ENCODE measurements at places on chromosomes 2 and 18.

GRCh38 chr2:239337877-239338484 lies 62.8 kb downstream of the HDAC4 start:
- DNase-seq: no peak

- peak; percentile 63 for DNase-seq
Measured at GRCh38 chr18:46337271-46337670, 233.1 kb downstream of the HAUS1 start.

DNA sequence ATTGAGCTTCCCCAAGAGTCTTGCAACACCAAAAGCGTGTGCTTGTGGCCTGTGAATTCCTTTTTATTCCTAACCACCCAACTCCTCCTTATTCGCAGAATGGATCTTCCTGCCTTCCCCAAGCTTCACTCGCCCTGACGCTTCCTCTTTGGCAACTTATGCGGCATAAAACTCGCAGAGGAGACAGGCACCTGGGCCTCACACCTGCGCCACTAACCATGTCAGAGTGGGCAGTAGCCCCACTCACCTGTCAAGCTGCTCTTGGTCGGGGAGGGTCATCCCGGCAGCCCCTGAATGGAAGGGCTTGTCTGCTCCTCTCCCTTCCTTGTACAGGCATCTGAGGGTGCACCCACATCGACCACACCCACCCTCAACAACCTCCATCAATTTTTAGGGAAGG lies 106.9 kb upstream of the GPC1 start:
- no peak for DNase-seq

DNA sequence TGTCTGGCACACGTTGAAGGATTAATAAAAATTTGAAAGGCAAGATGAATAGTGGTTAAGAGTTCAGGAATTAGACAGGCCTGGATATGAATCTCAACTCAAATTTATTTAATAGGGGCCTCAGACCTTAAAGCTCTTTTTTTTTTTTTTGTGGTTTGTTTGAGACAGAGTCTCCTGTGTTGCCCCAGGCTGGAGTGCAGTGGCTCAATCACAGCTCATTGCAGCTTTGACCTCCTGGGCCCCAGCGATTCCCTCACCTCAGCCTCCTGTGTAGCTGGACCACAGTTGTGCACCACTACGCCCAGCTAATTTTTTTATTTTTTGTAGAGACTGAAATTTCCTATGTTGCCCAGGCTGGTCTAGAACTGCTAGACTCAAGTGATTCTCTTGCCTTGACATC lies 3.0 kb downstream of the ZRANB3 start:
- no peak for DNase-seq

DNA sequence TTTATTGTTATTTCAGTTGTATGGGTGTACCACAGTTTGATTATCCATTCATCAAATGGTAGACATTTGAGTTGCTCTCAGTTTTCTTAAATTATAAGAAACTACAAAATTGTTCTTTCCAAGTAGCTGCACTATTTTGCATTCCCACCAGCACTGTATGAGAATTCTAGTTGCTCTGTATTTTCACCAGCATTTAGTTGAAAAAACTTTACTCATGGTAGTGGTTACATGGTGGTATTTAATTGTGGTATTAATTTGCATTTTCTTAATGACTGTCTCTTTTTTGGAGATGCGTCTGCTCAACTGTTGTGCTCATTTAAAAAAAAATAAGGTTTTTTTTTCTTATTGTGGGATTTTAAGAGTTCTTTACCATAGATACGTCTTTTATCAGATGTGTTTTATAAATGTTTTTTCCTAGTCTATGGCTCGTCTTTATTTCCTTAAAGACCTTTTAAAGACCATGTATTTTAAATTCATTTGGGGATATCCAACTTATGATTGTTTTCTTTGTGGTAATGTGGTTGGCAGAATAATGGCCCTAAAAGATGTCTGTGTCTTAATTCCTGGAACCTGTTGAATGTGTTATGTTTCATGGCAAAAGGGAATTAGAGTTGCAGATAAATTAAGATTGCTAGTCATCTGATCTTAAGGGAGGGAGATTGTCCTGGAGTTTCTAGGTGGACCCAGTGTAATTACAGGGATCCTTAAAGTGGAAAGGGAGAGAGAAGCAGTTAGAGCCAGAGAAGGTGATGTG lies 37.4 kb downstream of the UBE2F start:
- DNase-seq: no peak

- DNase-seq: no peak
Measured at GRCh38 chr2:233761040-233761769, 1.1 kb downstream of the UGT1A1 start.

- DNase-seq: no peak
Measured at GRCh38 chr2:218179782-218180181, 13.0 kb upstream of the CXCR1 start.

GRCh38 chr18:57015451-57015850 lies 131.4 kb upstream of the BOD1L2 start:
- DNase-seq: no peak

- DNase-seq: no peak
Measured at GRCh38 chr2:88334418-88334817, 118.1 kb downstream of the FOXI3 start.

- no peak for DNase-seq
Measured at GRCh38 chr2:19573784-19574183, 215.4 kb upstream of the OSR1 start.

DNA sequence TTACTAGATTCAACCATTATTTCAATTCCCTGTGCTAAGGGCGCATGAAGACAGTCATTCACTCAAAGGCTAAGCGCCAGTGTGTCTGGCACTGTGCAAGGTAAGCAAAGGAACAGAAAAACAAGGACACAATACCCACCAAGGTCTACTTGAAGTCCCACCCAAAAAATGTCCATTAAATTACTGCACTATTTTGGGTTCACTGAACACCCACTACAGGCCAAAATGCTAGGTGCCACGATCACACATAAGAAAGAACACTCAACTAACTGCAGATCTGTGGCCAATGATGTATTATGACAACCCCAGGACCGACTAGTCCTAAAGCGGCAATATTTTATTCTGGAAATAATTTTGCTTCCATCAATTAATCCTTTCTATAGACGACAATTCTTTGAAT lies 1.8 kb downstream of the TMEM131 start:
- no peak for DNase-seq

- no peak for DNase-seq
Measured at GRCh38 chr18:9599328-9599727, 15.0 kb downstream of the PPP4R1 start.

DNA sequence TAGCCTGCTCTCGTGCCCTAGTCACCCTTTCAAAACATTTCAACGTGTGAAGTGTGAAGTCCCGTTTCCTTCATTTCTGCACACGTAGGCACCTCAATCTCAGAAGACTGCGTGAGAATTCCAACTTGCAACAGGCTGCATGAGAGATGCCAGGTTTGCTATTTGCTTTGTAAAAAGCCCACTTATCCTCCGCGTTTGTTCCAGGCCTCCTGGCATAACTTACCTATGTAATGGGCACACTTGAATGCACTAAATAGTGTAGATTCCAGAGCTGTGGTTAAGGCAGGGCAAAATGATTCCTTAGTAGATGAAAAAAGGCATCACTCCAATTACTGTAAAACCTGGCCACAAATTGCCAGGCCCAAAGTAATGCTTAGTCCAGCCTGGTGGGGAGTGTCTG lies 179.6 kb downstream of the INO80D start:
- DNase-seq: no peak

- DNase-seq: no peak
Measured at GRCh38 chr2:68687018-68687417, 43.6 kb downstream of the PROKR1 start.

DNA sequence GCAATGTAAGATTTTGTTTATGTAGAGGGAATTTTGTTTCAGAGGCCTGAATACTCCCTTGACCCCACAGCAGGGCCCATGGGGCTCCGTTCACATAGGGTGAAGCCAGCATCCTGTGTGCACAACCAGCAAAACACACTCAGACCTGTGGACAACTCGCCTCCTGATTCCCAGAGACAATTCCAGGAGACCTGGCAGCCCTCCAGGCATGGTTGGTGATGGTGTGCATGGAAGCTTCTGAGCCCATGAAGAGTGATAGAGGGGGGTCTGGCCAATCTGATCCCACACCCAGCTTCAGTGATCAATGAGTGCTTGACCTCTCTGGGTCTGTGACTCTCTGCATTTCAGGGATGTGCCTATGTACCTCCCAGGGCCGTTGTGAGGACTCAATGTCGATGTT lies 91.0 kb upstream of the RAB6C start:
- DNase-seq: no peak

- DNase-seq: peak; percentile 98
Measured at GRCh38 chr2:7595206-7595605, 678.0 kb downstream of the RNF144A start.

DNA sequence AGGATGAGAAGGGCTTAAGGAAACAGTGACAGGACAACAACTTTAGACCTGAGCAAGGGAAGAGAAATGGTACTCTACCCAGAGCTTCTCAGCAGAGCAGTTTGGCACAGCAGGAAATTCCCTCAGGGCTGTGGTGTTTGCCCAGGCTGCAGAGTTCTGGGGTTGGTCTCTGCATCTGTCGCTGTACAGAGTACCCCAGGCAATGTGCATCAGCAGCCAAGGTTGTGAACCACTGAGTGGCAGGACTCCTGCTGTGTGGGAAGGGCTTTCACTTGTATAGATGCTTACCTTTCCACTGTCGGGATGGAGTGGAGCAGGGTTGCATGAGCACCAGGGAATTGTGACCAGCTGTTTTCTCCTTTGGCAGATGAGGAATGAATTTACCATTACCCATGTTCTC lies 21.2 kb downstream of the STAMBP start:
- DNase-seq: peak; percentile 54

DNA sequence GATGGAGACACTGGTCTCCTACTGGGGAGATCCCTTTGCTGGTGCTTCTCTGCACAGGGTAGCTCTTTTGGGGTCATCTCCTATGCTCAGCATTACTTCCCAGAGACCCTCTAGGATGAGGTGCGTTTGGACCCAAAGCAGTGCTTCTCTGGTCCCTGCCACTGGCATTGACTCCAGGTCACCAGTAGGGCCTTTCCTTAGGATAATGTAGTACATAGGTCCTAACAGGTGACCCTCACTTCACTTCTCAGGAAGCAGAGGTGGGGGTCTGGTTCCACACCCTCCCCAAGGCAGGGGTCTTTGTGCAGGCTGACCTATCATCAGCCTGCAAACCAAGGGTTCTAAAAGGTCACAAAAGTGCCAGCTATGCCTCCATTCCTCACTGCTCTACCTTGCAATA lies 145.8 kb upstream of the HS6ST1 start:
- no peak for DNase-seq

DNA sequence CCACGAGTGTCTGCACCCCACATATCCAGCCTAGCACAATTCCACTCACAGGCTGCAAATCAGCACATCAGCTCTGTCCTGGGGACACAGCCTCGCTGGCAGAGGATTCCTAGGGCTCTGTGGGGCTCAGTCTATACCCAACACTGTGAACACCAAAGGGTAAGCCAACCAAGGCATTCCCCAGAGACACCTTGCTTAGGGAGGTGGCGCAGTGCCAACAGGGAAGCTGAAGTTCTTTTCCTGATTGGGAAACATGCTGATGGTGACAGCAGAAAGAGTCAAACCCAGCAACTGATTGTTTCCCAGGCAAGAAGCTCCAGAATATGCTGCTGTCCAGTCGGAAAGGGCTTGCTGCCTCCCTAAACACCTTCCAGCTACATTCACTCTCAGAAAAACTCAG lies 55.8 kb downstream of the TTC32 start:
- no peak for DNase-seq

DNA sequence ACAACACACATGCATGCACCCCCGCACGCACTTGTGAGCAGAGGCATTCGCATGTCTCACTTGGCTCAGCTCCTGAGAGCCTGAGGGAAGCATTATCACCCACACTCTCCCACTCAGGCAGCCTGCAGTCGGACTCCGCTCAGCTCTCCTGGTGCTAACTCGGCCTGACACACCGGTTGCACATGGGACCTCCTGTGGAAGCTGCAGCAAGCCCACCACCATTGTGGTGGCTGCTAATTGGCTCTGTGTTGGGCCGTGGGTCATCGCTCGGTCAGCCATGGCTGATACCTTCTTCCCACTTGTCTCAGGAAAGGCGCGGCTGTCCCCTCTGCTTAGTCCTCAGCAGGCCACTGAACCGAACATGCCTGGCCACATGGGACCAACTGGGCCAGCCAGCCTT lies 13.7 kb upstream of the TEX261 start:
- DNase-seq: no peak

DNA sequence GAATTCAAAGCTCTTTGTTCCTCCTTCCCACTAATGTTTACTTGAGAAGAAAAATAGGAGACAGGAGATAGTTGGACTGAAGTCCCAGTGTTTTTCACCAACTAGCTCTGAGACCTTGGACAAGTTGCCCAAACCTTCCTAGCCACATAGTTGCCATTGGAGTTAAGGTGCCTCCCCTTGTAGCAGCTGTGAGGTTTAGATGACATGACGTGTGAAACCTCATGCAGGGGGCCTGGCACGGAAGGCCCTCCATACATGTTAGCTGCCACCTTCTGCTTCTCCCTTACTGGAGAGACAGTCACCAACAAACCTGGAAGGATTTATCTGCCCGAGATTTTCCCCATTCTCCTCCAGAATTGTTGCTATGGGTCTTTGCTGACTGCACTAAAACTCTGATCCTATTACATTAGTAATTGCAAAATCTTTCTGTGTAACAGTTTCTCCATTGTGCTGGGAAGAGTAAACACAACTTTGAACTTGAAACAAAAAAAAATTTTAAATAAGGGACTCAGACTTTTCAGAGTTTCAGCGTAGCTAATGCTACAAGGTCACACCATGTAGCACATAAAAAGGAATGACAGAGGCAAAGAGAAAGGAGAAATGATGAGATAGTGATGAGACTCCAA lies 23.8 kb upstream of the CABYR start:
- no peak for DNase-seq

DNA sequence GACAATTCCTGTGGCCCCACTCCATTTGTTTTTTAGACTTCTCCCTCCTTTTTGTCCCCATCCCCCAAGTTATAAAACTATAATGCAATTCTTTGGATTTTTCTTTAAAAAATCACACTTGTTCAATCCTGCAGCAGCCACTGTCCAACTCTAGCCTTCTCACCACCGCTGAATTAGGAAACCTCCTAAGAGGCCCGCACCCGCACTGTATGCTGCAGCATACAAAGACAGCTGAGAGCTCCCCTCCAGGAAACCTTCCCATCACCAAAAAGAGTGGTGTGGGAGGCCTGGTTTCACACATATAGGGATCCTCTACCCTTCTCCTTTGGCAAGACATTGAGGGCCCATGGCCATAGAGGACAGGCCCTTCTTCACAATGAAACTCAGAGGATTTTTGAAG lies 2.9 kb downstream of the PCGF1 start:
- DNase-seq: no peak

- no peak for DNase-seq
Measured at GRCh38 chr2:159904127-159904958, 106.3 kb upstream of the CD302 start.

- peak; percentile 19 for DNase-seq
Measured at GRCh38 chr2:64751286-64752260, 97.9 kb upstream of the SERTAD2 start.

DNA sequence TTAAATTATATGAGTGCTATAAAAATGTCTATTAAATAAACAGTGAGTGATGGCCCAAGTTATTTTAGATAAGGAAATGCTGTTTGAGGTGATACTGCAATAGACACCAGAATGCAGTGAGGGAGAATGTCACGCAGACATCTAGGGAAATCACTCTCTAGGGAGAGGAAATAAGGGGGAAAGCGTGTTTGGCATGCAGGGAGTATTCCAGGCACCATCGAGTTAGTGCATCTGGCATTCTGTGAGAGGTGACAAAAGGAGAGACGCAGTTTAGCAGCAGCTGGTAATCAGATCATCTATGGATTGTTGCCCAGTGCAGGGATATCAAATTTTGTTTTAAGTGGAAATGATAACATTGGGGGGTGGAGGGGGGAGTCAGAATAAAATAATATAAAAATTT lies 175.4 kb upstream of the NETO1 start:
- DNase-seq: peak; percentile 81

All from NCI-H1694 treated with DMSO at 0.1 percent for 48 hours (cell line).